Melanocyte of skin (primary cell): ENCODE measurements at places on chromosomes 5 and 9. TPM values are rescaled to one million over a fixed set of nuclear protein-coding genes. Genes with fewer than 3 reads are reported as not detected.

Gene HMCN2
- not detected in 2 replicates for total RNA-seq

Gene RPP25L
- total RNA-seq: 21.3 and 23.4 TPM in 2 replicates

Gene FOXD4L3
- not detected in 2 replicates for total RNA-seq

Gene LCN9
- 0.46 TPM in 1 of 2 replicates, not detected in the other for total RNA-seq

Gene MYORG
- 2.2 and 5.5 TPM in 2 replicates for total RNA-seq

Gene NR2F1
- 1.7 and 2.9 TPM in 2 replicates for total RNA-seq

Gene PCA3
- 0.15 and 0.33 TPM in 2 replicates for total RNA-seq

Gene CCDC183
- total RNA-seq: 0.69 TPM in 1 of 2 replicates, not detected in the other

Gene HTR1A
- total RNA-seq: not detected in 2 replicates

Gene CER1
- total RNA-seq: not detected in 2 replicates

Gene RASGRF2
- under 0.01 and 0.36 TPM in 2 replicates for total RNA-seq

Gene FOXI1
- not detected in 2 replicates for total RNA-seq

Gene SDHA
- 132 and 162 TPM in 2 replicates for total RNA-seq

Gene TAF11L5
- not detected in 2 replicates for total RNA-seq

Gene SLC45A2
- total RNA-seq: 114 and 341 TPM in 2 replicates
